ENCODE measurements at places on chromosomes 5 and 9. TPM values are rescaled to one million over a fixed set of nuclear protein-coding genes. Genes with fewer than 3 reads are reported as not detected.

LCNL1 gene
- 1.5 TPM for total RNA-seq

DAB2 gene
- 67.6 TPM for total RNA-seq

ZFP2 gene
- total RNA-seq, result 3.4 TPM

TCOF1 gene
- 32.3 TPM for total RNA-seq

FSD1L gene
- total RNA-seq, result 4.0 TPM

PCDHA11 gene
- 0.33 TPM for total RNA-seq

TDRD7 gene
- 9.8 TPM for total RNA-seq

TXNDC15 gene
- total RNA-seq, result 75.0 TPM

- DNase-seq, result peak; percentile 42
Observed at GRCh38 chr5:168528521-168529373, at the start of gene FBLL1. FBLL1 (plus strand) TSS chr5:168529305; CDS start chr5:168529505, 200 bp downstream.

GRCh38 chr9:106860721-106861639 lies 2.0 kb upstream of the ZNF462 start:
- DNase-seq, result peak; percentile 44

DNA sequence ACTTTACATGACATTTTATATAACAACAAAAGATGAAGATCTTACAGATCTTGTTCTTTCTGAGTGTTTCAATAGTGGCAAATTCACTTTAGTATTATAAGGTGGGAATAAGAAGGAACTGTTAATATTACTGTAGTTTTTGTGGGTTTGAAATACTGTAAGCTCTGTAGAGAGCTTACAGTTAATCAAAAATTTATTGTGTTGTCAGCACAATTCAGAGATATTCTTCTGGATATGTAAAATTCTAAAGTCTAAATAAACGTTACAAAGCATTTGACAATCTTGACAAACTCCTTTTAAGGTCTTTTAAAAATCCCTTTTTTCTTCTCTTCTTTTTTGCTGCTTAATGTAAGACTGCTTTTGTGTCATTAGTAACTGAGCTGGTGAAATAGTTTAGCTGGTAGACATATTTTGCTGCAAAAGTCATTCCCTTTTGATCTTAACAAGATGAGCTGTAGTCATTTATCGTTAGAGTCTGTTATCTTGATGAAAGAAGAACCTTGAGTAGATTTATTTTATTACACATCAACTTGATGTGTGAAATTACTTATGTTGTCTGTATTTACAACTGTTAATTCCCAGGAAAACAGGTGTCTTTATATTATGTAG lies 186.0 kb downstream of the WDR70 start:
- no peak for DNase-seq

DNA sequence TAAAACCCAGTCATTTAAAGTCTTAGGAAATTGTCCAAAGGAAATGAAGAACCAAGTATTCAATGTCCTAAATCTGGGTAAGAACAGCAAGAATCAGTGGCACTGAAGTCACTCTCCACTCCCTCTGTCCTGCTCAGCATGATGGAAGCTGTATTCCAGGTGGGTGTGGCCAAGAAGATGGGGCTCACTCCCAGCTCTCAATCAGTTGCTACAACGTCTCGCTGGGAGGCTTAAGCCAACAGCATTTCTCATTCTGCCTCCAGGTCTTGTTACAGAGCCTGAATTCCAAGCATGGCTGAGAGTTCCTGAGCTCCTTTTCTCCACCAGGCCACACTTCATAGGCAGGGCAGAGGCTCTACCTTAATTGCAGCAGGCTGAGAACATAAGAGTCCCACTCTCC lies 41.2 kb upstream of the TRIO start:
- DNase-seq, result no peak

- no peak for DNase-seq
Observed at GRCh38 chr5:64301566-64301965, 135.9 kb downstream of the RNF180 start.

DNA sequence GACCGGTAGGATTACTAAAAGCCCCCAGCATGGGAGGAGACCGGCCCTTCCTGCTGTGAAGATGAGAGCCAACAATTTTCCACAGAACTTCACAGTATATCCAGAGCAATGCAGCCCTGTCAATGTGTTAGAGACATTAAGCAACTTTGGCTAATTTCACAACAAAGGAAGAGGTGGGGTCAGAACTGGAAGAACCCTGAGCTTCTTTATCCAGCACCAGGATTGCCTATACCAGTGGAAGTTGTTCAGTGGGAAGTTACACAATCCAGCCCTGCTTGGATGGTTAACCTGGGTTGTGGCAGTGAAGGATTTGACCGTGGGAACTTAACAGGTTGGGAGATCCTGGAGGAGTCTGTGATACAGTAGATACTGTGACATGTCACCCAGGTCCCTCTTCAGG lies 197.0 kb downstream of the FBN2 start:
- no peak for DNase-seq

DNA sequence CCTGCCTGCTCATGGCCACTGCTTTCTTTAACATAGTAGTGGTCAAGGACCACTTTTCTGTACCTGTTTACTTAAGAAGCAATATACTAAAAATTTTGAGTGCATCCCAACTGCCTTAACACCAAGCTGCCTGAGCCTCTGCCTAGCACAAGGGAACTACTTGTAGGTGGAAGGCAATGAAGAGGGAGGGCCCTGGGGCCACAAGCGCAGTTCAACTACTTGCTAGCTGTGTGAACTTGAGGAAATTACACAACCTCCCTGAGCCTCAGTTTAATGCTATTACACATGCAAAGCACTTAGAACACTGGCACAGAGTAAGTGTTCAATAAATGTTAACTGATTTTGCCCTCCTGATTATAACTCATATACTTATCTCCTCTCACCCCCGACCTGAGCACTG lies 6.3 kb downstream of the ARL15 start:
- DNase-seq, result no peak

DNA sequence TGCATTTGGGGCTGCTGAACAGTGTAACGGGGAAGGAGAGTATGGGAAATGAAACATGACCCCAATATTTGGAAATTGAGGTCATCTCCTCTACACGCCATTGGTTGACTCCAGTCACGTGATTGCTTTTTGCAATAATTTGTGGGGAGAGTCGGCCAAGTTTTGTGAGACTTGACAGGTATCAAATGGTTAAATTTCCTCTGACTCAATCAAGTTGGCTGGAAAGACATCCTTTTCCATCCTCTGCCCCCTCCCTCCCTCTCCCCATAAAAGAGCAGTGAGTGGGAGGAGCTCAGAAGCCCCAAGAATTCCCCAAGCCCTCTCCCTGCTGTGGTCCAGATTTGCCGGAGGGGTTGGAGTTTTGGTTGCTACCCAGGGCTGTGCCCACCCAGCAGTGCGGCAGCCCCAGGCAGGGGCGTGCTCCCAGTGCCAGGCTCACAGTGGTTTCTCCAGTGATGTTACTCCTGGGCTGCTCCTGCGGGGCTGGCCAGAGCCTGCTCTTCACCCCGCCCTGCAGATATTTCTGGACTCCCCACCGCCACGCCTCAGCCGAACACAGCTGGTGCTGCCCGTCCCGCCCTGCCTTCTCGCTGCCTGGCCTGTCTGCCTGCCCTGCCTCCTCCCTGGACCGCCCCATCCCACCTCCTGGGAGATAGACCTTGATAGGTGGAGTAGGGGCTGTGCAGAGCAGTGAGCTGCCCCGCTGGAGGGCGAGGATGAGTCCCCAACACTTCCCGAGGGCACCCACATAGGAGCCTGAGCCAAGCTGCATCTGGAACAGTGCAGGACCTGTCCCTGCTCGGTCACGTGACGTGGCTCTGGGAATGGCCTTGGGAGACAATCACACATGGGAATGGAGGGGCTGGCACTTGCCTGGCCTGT lies 3.4 kb downstream of the COL5A1 start:
- DNase-seq, result peak; percentile 94

DNA sequence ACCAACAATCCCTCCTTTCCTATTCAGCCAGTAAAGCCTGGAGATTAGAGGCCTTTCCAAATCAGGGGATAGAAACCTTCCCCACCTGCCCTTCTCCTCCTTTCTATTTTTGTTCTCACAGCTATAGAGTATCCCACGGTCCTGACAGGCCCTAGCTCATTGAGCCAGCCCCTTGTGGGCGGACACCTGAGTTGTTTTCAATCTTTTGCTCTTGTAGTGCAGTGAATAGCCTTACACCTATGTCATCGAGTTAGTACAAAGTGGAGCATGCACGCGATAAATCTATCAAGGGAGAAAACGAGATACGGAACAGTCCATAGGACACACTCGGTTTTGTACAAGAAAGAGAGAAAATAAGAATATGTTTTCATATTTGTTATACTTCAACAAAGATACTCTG lies 77.2 kb downstream of the TSPAN17 start:
- DNase-seq, result no peak

GRCh38 chr5:172823840-172824362 lies 10.2 kb upstream of the ERGIC1 start:
- DNase-seq, result no peak

DNA sequence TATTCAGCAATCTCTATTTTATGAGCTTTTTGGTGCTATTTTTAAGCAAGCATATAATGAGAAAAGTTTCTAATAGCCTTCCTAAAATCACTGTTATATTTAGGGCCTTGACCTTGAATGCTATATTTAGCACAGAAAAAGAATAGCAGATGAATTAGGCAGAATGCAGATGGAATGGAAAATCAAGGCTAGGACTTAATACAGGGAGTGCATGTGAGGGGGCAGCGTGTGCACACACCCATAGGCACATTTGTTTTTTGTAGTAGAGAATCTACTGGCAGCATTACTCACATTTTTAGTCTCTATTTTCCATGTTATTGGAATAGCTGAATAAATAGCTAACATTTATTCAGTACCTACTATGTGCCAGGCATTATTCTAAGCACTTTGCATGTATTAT lies 79.9 kb downstream of the SVEP1 start:
- DNase-seq, result no peak

DNA sequence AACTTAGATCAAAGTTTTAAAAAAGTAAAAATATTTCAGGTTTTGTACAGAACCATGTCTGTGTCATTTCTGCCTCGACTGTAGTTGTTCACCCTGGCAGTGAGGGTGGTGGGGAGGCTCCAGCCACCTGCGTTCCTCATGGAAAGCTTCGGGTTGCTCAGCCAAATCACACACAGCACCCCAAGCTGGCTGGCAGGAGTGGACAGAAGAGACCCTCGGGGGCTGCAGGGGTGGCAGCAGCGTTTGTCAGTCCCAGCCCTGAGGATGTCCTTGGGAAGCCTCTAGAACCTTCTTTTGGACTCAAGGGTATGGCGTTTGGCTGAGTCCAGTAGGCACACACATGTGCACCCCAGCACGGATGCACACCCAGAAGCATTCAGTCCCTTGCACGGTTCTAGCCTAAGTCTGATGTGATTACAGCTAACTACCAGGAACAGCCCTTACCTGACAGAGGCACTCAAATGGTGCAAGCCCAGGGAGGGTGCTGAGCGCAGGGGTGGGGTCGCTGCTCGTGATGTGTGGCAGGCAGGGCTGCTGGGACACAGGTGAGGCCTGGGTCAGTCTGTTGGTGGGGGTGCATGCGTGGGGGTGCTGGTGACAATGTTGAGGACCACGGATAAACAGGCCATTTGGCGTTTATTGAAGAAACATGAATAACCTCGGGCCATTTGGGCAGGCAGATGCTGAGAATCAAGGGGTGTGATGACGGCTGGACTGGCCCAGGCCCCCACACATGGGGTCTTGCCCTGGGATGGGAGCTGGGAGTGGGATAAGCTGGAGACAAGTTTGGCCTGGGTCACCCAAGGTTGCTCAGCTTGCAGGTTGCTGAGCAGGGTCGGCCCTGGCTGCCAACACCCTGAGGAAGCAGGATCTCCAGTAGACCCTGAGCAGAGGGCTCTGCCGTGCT lies 103.4 kb downstream of the PHF2 start:
- peak; percentile 6 for DNase-seq

DNA sequence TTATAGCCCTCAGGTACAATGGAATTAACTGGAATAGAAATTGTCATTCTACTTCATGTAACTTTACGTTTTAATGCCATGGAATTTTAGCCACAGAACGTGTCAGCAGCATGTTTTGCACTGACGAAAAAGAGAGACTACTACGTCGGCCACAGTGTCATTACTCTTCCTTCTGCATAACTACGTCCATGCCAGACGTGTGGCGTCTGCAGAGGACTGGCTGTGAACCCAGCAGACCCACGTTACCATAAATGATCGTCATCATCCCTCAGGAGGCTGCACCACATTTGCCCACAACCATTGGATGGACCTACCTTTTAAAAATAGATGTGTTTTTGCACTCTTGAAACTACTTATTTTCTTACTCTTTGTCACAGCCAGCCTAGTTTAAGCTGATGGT lies 63.8 kb upstream of the ATG10 start:
- DNase-seq, result no peak

GRCh38 chr9:37931592-37931991 lies 27.7 kb upstream of the SLC25A51 start:
- DNase-seq, result no peak

- no peak for DNase-seq
Observed at GRCh38 chr5:14134771-14135170, 8.4 kb upstream of the TRIO start.

DNA sequence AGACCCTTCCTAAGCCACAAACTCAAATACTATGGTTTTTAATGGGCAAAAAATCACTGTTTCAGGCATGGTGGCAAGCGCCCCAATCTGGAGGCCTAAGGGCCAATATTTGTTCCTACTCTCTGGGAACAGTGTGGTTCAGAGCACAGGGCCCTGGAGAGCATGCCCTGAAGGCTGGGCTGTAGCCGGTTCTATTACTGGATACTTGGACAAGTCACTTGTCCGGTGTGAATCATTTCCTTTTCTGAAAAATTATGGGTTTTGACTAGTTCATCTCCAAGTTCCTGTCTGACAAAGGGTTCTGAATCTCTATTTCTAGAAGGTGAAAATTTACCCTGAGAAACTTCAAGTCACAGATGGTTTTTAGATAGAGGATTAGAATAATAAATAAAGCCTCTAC lies 75.0 kb downstream of the OTULIN start:
- no peak for DNase-seq

DNA sequence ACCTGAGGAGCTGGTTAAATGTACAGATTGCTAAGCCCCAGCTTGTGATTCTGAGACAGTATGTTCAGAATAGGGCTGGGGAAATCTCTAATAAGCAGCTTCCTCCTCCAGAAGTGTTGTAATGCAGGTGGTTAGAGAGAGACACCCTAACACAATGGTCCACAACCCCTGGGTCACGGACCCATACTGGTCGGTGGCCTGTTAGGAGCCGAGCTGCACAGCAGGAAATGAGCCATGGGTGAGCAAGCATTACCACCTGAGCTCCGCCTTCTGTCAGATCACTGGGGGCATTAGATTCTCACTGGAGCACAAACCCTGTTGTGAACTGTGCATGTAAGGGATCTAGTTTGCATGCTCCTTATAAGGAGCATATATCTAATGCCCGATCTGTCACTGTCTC lies 61.8 kb downstream of the SLC36A1 start:
- DNase-seq, result no peak

DNA sequence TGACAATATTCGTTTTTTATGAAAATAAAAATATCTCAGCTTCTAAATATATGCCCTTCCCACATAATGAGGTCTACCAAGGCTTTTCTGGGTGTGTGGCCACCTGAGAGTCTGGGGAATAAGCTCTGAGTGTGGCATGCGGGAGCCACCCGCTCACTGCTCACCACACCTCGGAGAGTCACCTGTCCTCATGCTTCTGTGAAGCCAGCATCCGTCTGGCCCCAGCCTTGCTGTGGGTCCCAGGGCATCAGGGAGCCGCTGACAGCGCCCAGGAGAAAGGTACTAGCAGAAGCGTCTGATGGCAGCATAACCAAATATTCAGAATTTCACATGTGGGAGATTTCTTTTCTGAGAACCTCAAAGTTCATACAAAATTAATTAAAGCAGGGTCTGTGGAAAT lies 133.2 kb upstream of the IRX4 start:
- DNase-seq, result no peak
